ENCODE measurements at places on chromosomes 7 and 10.

- DNase-seq, result no peak
These were observed 14.0 kb downstream of the INHBA start for GRCh38 chr7:41688906-41689305.

DNA sequence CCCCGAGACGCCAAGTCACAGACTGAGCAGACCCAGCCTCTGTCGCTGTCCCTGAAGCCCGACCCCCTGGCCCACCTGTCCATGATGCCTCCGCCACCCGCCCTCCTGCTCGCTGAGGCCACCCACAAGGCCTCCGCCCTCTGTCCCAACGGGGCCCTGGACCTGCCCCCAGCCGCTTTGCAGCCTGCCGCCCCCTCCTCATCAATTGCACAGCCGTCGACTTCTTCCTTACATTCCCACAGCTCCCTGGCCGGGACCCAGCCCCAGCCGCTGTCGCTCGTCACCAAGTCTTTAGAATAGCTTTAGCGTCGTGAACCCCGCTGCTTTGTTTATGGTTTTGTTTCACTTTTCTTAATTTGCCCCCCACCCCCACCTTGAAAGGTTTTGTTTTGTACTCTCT, 215.6 kb downstream of the TCF7L2 start:
- no peak for DNase-seq

- no peak for DNase-seq
These were observed 224.5 kb downstream of the ZMYND11 start for GRCh38 chr10:359762-360161.

- DNase-seq, result peak; percentile 6
These were observed 2.2 kb downstream of the NPM3 start for GRCh38 chr10:101780818-101781654.

DNA sequence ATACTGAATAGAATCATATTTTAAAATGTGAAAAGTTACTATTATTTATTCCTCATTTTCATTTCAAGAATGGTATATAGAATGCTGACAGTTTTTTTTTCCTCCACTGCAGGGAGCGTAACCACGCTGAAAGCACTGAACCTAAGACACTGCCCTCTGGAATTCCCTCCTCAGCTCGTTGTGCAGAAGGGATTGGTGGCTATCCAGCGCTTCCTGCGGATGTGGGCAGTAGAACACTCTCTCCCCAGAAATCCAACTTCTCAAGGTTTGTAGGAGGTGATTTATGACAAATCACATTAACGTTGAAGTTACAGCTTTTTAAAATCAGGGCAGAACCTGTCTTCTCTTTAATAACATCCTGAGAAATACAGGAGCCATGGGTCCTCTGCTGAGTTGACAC, 12.4 kb downstream of the LRRC27 start:
- no peak for DNase-seq

GRCh38 chr7:151808400-151809145, 68.3 kb downstream of the PRKAG2 start:
- DNase-seq, result peak; percentile 88

- DNase-seq, result no peak
These were observed 483 bp downstream of the EDRF1 start for GRCh38 chr10:125720002-125720382.
